ENCODE measurements at places on chromosomes 5 and 9.

- no peak for DNase-seq
Observed at GRCh38 chr5:135449644-135450043, 2.5 kb upstream of the DCANP1 start.

DNA sequence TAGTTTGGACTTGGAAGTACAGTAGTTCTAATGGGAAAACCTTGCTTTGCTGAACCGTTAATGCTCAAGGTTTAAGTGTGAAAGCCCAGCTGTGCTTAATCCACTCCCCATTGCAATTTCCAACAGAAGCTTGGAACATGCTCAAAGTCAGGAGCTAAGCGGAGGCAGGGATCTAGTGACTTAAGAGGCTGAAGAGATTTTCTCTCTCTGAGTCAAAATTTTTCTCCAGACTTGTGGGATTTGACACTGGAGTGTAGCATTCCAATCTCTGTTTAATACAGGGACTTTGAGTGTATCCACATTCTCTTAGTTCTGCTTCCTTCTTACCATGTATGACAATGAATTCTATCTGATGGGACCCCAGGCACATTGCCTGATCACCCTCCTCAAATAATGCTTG lies 471.8 kb downstream of the KIF4B start:
- DNase-seq: no peak

- no peak for DNase-seq
Observed at GRCh38 chr5:84016085-84016484, 295.4 kb upstream of the HAPLN1 start.

DNA sequence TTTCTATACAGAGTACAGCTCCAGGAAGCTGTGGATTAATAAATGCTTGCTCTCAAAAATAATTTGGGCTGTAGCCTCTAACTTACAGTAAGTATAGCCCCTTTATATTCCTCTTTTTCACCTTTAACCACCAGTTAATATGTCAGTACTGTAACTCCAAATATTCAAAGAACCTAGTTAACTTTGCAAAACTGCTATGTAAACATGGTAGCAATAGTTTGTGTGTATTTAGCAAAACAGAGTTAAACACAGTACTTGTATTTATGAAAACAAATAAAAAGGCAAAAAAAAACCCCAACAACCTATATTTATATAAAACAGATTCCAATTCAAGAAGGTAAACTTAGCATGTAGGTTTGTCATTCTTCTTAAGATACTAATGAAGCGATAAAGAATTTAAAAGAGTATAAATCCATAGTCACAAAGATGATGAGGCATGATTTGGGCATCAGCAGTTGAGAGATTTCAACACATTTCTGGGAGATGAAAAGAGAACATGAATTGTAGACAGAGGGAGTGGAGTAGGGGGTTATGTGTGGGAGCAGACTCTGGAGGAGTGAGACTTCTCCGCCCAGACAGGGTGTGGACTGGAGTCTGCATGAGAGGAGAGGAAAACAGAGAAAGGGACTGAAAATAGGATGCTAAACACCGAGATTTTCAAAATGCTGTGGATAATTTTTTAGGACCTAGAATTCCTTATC lies 47.0 kb upstream of the F2RL1 start:
- peak; percentile 79 for DNase-seq

GRCh38 chr9:69674716-69675438 lies 2.7 kb upstream of the APBA1 start:
- DNase-seq: peak; percentile 88

DNA sequence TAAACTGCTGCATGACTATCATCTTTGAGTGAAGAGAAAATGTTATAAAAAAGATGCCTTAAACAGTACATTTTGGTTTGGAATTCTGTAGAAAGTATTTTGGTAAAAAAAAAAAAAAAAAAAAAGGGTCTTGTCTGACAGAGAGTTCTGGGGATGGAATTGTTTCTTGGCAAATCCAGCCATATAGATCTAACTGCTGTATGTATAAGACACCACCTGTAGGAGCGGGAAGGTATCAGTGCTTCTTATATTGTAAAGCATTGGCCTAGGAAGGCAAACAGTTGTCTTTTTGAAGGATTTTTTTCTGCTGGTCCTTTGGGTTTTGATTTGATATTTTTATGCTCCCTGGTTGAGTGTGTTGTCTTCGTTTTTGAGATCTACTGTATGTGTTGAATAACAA lies 2.8 kb downstream of the PURA start:
- no peak for DNase-seq

DNA sequence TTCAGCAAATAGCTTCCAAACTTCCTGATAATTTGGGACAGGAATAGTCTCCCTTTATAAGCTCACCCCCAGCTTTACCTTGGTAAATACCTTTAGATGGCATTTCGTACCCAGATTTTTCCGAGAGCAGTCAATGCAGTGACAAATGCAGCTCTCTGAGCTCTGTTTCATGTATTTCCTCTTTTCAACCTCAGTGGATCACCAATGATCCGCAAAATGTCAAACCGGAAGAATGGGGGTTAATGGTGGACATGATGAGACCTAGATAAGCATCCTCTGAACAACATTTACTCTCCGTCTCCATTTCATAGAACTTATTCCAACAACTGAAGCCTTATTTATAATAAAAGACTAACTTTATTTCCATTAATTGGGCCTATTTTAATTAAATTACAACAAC lies 227.3 kb downstream of the MCTP1 start:
- DNase-seq: no peak

GRCh38 chr9:131737426-131737825 lies 2.5 kb downstream of the RAPGEF1 start:
- no peak for DNase-seq

DNA sequence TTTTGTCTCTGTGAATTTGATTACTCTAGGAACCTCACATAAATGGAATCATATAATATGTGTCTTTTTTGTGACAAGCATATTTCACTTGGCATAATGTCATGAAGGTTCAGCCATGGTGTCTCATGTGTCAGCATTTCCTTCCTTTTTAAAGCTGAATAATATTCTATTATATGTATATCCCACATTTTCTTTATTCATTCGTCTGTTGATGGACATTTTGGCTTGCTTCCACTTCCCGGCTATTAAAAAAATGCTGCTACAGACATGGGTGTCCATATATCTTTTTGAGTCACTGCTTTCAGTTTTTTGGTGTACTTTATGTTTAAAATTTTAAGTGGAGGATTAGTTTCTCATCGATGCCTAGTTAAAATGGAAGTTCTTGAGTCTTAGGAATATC lies 59.8 kb upstream of the C5orf63 start:
- peak; percentile 5 for DNase-seq

DNA sequence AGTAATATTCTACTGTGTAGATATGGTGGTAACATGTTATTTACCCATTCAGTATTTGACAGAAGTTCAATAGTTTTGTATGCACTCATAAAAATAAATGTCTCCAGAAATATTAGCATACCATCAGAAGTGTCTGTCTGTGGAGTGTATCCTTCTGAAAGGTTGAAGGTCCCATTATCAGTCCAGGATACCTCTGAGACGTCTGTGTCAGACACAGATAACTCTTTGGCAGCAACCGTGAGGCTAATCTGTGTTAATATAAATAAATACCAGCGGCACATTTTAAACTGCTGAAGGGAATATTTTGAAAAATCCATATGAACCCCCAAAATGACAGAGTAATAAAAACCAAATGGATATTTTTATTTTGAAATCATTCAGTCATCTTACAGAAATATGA lies 11.9 kb upstream of the ZNF622 start:
- DNase-seq: no peak

GRCh38 chr9:94782355-94783101 lies 56.0 kb downstream of the AOPEP start:
- DNase-seq: peak; percentile 35
